ENCODE measurements at places on chromosomes 7 and 10. TPM values are rescaled to one million over a fixed set of nuclear protein-coding genes. Genes with fewer than 3 reads are reported as not detected.

Gene SHTN1
- 33.1 TPM for total RNA-seq

Gene NDUFB8
- total RNA-seq, result 295 TPM

Gene ADD3
- total RNA-seq, result 7.4 TPM

Gene TMEM254
- 23.0 TPM for total RNA-seq

Gene SH2B2
- 3.7 TPM for total RNA-seq

All from A549 treated with CpdA at 1 μM for 4 hours (cell line).